Fibroblast of skin of abdomen (primary cell): ENCODE measurements at places on chromosomes 3 and 15.

DNA sequence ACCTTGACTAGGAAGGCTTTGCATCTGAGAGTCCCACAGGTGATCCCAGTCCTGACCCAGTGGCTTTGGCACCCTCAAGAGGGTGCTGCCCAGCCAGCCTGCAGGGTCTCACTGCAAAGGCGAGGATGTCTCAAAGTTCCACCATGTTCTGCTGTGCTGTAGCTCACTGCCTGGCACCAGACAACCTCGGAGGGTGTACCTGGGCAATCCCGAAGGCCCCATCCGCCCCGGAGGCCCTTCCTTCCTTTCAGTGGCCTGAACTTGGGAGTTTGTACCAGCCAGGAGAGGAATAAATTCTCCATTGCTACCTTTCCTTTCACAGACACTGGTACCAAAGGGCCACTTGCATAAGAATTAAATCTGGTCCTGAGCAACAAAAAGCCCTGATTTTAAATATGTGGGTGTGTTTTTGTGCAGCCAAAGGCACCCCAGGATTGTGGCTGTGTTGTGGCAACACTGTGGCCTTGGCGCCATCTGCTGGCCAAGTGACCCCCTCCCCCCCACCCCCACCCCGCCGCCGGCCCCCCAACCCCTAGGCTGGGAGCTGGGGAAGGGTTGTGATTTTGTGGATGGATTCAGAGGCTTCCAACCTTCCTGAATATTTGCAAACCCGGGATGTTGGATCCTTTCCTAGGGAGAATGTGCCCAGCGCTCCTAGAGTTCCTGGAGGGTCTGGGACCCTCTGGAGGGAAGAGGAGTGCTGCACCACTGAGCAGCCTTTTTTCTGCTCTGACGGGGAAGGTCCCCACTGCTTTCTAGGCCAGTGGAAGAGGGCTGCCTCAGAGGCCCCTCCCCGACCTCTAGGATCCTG is 9.7 kb upstream of the PTPN23 start:
- DNase-seq, result peak; percentile 18

- no peak for DNase-seq
Measured at GRCh38 chr3:46395766-46396530, 10.9 kb downstream of the CCR5AS start.

GRCh38 chr15:72338617-72339321 is 18.8 kb upstream of the CELF6 start:
- DNase-seq, result peak; percentile 66

DNA sequence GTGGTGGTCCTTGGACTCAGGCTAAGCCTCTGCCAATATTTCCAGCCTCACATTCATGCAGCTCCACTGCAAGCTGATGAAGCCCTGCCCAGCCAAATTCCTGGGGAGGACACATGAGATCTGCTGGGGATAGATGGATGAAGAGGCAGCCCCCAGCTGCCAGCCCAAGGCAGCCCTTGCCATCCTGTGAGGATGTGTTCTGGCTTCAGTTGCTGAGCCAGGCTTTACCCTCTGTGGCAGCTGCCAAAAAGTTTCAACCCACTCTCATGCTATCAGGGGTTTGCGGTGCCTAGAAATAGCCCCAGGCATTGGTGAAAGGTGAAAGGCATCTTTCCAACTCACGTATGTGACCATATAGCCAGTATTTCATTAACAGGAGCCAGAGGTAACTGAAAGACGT is 37.6 kb downstream of the C2CD4A start:
- no peak for DNase-seq

DNA sequence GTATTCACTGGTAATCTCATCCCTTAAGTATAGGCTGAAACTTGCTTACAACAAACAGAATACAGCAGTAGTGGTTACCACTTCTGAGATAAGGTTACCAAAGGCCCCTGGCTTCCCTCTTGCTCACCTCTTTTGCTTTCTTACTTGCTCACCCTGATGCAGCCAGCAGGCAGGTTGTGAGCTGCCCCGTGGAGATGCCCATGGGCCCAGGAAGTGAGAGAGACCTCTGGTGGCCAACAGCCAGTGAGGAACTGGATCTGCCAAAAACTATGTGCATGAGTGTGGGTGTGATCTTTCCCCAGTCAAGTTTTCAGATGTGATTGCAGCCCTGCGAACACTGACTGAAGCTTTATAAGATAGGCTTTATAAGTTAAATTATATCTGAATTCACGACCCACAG is 48.7 kb downstream of the NMNAT3 start:
- peak; percentile 8 for DNase-seq

- DNase-seq, result no peak
Measured at GRCh38 chr15:27796405-27797320, 302.5 kb downstream of the OCA2 start.

DNA sequence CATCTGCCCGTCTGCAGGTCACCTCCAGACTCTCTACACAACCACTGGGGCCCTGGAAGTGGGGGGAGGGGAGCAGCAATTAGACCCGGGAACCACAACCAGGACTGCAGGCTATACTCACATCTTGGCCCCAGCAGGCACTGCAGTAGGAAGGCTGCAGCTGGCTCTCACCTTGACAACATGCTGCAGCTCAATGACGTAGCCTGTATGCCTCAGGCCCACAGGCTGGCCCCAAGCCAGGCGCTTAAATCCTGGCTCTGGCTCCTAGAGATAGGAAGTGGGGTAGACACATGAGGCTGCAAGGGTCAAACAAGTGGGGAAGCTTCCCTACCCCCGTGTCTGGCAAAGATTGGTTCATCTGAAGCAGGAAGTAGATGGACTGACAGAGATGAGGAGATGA is 4.6 kb upstream of the QRICH1 start:
- DNase-seq, result peak; percentile 34

- no peak for DNase-seq
Measured at GRCh38 chr15:67821784-67822440, 3.4 kb upstream of the SKOR1 start.

DNA sequence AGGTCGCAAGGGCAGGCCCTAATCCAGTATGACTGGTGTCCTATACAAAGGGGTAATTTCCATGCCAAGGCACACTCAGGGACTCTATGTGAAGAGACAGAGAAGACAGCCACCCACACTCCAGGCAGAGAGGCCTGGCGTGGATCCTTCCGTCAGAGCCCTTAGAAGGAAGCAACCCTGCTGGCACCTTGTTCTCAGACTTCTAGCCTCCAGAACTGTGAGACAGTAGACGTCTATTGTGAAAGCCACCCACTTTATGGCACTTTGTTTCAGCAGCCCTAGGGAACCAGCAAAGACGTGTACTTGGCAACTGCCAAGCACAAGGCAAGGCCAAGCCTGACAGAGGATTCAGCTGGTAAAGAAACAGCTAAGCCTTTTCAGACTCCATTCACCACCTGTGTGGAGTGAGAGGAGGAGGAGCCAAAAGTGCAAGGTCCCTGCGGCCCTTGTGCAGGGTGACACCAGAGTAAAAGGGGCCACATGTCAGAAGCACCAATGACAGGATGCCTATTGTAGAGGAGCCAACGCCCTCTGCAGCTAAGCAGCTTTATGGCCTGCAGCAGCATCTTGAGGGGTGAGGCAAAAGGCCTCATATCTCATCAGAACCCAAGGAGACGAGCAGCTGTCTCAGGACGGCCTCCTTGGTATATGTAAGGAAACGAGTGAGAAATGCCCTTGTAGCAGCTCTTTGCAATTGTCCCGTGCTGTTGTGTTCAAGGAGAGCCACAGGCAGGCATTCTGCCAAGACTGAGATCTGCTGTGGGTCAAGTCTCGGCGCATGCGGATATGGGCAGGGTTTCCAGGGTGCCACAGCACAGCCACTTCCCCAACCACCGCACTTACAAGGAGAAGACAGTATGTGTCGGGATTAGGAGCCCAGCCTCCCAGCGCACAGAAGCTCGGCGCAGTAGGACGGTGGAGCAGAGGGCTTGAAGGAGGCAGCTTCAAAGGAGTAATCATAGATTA is 121.5 kb upstream of the LIPC start:
- no peak for DNase-seq

- no peak for DNase-seq
Measured at GRCh38 chr3:100333970-100334487, 528 bp upstream of the NIT2 start.

GRCh38 chr15:85337425-85338074 is 42.9 kb upstream of the AKAP13 start:
- DNase-seq, result no peak

DNA sequence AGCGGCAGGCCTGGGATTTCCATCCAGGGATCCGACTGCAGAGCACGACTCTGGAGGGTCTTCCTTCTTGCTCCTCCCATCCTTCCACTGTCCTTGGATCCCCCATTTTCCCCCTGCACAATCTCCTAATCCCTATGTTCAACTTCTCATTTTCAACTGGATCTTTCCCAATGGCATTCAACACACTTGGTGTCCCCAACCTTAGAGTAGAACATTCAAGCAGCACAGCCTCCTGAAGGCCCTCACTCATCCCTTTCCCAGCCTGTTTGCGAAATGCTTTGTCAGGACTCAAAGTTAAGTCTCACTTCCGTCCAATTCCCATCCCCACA is 32.3 kb downstream of the RPN1 start:
- DNase-seq, result no peak

DNA sequence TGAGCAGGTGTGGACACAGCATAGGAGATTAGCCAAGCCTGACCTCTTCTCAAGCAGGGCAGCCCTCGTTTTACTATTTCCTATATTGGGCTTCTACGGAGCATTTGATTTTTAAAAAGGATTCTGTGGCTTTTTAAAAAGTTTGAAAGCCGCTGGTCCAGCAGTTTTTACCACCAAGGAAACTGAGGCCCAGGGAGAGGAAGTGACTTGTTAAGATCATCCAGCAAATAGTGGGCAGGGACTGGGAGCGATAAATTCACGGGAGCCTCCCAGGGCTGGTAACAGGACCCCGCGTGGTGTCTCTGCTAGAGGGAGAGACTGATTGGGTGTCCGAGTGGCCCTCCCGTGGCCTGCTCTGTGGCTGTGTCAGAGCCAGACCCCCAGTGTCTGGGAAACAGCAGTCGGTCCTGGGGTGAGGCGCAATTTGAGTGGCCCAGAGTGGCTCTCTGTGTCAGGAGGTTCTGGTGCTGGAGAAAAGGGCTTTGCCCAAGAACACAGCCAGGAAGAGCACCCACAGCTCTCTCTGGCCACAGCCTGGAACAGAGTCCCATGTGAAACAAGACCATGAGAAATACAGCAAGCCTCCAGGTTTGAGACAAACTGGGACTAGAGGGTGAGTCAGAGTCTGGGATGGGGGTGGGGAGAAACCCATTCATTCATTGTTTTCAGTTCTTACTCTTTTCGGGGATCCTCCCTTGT is 4.2 kb downstream of the FURIN start:
- DNase-seq, result peak; percentile 80

DNA sequence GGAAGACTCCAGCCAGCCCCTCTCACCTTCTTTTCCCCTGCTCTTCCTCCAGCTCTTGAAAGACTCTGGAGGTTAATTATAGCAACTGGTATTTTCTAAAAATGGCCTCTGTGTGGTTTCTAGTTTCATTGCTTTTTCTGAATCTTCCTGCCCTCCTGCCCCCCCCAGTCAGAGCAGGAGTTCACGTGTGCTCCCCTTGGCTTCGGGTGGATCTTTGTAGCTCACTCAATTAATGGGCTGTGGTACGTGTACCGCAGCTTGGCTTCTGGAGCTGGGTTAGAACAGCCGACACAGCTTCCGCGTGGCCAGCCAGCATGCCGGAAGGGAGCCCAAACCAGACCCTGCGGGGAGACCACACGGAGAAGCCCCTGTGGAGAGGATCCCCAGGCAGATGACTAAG is 31.5 kb downstream of the TM2D3 start:
- DNase-seq, result peak; percentile 17

- no peak for DNase-seq
Measured at GRCh38 chr15:39444735-39445470, 136.0 kb upstream of the THBS1 start.

DNA sequence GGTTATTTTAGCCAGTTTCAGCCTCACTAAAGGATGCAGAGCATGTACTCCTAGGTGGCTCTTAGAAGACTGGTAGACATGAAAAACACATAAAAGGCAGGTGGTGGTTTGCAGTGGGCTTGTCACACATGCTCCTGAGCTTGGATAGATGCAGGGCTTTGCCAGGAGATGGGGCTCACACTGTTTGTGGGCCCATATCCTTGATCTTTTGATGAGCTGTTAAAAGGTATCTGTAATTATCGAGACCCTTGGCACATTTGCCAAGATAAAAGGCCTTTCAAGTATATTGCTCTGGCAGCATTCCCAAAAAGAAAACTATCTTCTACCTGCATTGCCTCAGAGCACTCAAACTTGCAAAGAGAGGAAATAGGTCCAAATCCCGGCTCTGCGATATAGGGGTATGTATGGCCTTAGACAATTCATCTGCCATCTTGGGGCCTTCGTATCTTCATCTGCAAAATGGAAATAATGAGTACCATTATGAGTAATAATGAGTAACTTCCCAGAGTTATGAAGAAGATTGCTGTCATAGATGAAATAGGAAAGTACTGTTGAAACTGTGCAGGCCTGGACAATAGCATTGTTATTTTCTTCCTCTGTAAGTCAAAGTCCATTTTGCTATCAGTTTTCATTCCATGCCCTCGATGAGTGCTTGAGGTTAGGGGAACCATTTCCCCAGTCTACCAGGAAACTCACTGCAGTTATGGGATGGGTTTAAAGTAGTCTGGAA is 172.7 kb downstream of the SYNPR start:
- no peak for DNase-seq

DNA sequence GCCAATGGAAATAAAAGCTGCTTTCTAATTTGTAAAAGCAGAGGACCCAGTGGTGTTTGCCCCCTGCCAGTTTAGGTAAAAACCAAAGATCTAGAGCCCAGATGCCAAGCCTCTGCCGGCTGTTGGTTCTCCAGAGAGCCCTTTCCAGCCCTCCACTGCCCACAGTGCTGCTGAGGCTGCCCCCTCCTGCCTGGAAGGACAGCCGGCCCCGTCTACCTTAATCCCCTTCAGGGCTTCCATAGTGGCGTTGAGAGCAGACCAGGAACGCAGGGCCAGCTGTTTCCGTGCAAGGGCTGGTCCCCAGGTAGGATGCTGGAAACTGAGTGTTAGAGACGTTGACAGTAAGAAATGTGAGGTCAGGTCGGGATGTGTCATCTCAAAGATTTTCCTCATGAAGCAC is 6.9 kb downstream of the ST8SIA2 start:
- DNase-seq, result no peak

DNA sequence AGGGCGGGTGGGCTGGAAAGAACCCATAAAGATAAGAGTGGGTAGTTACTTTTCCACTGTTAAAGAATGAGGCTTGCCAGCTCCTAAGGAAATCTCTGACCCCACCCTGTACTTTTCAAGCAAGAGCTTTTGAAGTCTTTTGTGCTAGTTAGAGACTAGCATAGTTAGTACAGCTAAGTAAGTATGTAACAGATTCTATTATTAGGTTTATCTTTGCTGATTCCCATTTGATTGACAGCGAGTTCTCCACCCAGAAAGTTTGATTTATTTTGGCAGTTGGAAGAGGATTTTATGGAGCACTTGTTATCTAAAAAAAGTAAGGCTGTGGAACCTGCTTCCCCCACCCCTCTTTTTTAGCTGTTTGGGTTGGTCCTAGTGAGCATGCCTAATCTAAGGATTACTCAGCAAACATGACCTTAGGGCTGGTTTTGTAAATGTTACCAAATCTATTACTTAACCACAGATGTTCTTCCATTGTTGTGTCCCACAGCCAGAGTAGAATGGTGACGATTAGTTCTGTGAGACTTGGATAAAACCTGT is 57.6 kb downstream of the FNDC3B start:
- DNase-seq, result peak; percentile 28
